T-helper 2 cell (primary cell): ENCODE measurements at places on chromosomes 2 and 18.

DNA sequence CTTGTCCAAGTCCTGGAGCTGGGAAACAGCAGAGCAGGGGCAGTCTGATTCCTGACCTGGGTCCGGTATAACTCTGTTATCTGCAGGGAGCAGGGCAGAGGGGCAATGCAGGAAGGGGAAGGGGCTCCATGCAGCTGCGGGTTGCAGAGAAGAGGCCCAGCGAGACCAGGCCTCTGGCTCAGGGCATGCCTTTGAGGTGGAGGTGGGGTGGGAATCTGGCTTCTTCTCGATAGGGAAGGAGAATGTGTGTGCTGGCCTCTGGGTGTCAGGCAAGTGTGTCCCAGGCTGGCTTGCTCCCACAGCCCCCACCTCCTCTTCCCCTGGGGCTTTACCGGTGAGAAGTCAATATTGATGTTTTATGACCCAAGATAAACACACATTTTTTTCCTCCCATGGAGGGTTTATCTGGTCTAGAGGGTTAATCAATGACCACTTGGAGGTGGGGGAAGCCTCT, 187.1 kb upstream of the HAAO start:
- no peak for DNase-seq

DNA sequence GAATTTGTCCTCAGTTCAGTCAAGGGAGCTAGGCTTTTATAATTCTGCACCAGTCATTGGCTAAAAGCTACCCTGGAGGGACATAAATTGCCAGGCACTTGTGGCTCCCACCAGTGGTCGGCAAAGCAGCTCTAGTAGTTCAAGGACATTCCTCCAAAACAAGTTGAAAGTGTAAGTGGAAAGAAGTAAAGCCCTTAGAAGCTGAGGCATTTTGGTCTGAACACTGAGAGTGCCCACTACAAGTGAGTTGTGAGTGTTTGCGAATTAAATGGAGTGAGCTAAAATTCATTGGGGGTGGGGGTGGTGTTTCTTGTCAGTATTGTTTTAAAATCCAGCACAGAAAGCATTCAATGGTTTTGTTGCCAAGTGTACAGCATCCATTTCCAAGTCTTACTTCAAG, 879.9 kb upstream of the CDH2 start:
- DNase-seq = no peak

DNA sequence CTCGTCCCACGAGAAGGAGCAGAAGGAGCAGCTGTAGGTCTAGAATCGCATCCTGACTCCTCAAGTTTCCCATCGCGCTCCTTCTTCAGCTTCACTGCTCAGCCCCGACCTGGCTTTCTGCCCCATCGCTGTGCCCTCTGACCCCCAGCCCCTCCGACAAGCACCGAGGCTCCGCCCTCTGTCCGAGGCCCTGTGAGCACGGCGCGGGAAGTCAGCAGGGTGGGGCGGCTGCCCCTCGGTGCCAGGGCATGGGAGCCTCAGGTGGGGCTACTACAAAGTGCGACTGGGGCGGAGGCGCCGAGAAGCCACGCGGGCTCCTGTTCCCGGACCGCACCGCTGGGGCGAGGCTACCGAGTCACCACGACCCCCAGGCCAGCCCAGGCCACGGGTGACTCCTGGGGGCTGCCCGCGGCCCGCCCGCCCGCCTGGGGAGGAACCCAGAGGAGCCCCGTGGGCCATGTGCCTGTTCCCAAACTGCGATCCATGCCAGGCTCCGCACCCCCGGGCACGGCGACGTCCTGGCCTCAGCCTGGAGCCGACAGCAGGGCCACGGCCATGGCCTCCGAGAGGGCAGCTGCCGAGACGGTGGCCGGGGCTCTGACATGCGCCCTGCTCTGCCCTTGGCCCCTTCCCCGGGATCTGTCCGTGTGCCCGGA, 36.6 kb upstream of the ID2 start:
- no peak for DNase-seq

DNA sequence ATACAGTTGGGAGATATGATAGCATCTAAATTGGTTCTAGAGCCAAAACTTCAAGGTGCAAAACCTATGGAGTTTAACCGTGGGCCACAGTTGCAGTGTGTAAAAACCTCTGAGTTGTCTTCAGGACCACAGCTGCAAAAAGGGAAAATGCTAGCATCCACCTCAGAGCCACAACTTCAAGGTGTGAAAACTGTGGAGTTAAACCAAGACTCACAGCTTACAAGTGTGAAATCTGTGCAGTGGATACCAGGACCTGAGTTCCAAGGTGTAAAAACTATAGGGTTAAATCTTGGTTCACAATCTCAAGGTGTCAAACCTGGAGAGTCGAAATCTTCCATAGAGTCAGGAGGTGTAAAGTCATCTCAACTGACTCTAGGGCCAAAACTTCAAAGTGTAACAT, 10.4 kb upstream of the ZNF512 start:
- no peak for DNase-seq

- no peak for DNase-seq
Measured at GRCh38 chr18:51998711-51999110, 341.3 kb upstream of the DCC start.

DNA sequence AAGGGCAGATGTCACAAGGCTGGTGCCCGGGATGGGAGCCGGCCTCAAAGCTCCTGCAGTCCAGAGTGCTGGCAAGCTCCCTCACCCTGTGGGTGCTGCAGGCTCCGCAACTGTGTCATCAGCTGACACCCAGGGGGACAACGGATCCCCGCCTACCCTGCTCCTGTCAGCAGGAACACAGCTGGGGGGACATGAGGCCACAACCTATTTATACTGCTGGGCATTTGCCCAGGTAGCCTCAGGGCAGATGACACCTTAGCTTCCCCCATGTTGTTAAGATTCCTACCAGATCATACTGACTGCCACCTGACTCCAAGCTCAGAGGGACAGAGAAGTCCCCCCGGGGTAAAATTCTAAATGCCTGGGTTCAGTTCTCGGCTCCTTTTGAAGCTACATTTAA, 1.2 kb downstream of the ANKRD23 start:
- DNase-seq = no peak
